ENCODE measurements at places on chromosomes 1 and 21. TPM values are rescaled to one million over a fixed set of nuclear protein-coding genes. Genes with fewer than 3 reads are reported as not detected.

The HENMT1 gene
- polyA plus RNA-seq, result 3.1 TPM

The LIPI gene
- polyA plus RNA-seq, result not detected

DNA sequence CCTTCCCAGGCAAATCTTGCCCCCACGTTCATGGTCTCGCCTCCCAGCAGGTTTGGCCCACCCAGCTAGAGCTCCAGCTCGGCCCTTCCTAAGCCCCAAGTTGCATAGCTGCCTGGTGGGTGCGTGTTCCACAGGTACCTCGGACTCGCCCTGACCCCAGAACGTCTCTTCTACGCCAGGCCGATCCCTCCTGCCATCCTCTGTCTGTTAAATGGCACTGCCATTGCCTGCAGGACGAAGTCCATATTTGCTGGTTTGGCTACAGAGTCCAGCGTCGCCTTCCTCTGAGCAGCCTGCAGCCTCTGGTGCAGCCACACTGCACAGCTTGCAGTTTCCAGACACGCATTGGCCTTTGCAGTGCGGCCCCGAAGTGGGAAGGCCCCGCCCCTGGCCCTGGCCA is 228.1 kb downstream of the SDCCAG8 start:
- H3K27ac ChIP-seq, result no peak overlapping the region
- DNase-seq, result no peak
- no peaks in the 10 kb centered on the region for H3K36me3 ChIP-seq

DNA sequence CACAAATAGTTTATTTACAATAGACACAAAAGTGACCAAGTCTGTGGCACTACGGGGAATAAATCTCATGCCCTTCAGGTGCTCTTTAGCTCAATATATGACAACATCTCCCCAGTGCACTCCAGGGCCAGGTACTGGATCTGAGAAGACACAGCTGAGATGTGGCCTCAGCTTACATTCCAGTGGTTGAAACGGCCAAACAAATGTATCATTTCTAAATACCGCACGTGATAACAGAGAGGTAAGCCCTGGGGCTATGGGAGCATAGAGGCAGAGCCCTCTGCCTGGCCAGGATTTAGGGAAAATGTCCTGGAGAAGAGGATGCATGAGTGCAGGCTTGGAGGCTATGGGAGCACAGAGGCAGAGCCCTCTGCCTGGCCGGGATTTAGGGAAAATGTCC is 630.5 kb downstream of the SMYD3 start:
- no peak overlapping the region for H3K4me3 ChIP-seq
- no peaks in the 10 kb centered on the region for H3K36me3 ChIP-seq
- H3K27ac ChIP-seq, result no peak overlapping the region
